SK-N-DZ (cell line): ENCODE measurements at places on chromosomes 6 and 20.

DNA sequence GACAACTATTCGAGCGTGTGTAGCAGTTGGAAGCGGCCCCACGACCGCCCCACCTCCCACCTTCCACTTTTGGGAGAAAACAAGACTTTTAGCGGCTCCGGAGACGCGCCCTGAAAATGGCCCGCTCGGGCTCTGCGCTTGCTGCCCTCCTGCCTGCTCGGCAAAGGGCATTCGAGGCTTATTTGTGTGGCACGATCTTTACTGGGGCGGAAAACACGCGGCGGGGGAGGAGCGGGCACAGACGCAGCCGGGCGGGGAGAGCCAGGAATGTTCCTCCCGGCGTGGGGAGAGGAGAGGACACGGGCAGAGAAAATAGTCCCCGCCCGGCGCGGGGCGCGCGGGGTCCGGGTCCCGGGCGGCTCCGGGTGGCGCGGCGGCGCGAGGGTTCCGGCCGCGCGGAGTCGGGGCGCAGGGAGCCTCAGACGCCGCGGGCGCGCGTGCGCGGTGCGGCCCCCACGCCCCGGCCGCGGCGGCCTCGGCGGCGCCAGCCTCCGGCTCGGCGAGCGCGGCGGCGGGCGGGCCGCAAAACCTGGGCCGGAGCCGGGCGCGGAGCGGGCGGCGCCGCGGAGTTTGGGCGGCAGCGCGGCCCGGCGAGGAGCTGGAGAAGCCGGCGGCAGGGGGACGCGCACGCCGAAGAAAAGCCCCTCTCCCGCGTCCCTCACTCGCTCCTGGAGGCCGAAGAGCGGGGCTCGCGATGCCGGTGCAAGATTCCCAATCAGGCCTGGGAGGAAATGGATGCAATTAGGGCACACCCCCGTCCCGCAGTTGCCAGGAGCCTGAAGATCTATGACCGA is 90.0 kb upstream of the ARID1B start:
- DNase-seq, result peak; percentile 81

DNA sequence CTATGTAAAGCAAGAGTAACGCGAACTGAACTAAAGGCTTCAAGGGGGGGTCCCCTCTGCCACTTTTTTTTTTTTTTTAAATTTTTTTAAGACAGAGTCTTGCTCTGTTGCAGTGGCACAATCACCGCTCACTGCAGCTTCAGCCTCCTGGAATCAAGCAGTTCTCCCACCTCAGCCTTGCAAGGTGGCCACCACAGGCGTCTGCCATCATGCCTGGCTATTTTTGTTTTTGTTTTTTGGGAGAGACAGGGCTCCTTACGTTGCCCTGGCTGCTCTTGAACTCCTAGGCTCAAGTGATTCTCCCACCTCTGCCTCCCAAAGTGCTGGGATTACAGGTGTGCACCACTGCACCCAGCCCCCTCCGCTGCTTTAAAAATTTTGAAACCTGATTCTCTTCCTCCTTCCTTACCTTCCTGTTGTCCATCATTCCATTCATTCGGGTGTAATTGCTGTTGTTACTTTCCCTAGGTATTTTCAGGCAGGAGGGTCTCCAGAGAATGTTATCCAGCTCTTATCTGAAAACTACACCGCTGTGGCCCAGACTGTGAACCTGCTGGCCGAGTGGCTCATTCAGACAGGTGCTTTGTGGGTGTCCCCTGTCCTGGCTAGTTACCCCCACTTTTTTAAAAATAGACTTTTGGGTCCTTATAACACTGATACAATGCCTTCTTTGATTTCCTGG is 5.4 kb downstream of the NELFCD start:
- DNase-seq, result peak; percentile 50

DNA sequence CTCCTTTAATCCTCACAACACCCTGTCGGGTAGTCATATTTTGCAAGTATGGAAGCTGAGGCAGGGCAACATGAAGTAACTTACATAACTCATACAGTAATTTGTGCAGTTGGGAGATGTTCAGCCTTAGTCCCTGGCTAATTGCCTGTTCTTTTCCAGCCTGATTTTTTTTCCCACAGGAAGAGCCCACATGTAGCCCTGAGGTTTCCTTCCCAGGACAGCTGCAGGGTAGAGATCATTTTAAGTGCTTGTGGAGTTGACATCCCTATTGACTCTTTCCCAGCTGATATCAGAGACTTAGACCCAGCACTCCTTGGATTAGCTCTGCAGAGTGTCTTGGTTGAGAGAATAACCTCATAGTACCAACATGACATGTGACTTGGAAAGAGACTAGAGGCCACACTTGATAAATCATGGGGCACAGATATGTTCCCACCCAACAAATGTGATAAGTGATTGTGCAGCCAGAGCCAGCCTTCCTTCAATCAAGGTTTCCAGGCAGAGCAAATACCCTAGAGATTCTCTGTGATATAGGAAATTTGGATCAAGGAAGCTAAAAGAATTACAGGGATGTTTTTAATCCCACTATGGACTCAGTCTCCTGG is 5.0 kb upstream of the BTN2A1 start:
- DNase-seq, result no peak

GRCh38 chr20:3778976-3779375 is 2.3 kb downstream of the SPEF1 start:
- DNase-seq, result no peak

- DNase-seq, result no peak
Measured at GRCh38 chr20:25376236-25376635, 14.4 kb downstream of the ABHD12 start.

GRCh38 chr6:40914005-40914404 is 125.0 kb downstream of the UNC5CL start:
- DNase-seq, result no peak
